CD4-positive, alpha-beta T cell treated with Interferon alpha-2 for 1 hour (primary cell): ENCODE measurements at places on chromosomes 2 and 18.

- DNase-seq = no peak
Observed at GRCh38 chr2:132752421-132753206, 82.6 kb upstream of the LYPD1 start.

DNA sequence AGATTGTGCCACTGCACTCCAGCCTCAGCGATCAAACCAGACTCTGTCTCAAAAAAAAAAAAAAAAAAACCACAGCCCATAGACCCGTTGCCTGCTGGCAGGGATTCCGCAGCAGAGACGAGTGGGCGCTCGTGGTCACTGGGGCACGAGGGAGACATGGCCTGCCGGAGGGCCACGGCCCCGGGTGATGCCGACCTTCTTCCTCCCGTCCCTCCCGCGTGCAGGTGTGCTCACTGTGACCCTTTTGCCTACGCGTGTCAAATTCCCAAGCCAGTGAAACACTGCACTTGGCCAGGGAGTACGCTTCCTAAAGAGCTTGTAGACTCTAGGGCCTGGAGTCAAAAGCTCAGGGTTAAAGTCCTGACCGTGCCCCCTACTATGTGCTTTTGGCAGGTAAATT lies 397.6 kb upstream of the MYT1L start:
- no peak for DNase-seq

- DNase-seq = no peak
Observed at GRCh38 chr2:21820271-21820670, 696.5 kb downstream of the TDRD15 start.

- no peak for DNase-seq
Observed at GRCh38 chr2:157190151-157190550, 67.4 kb upstream of the GALNT5 start.

DNA sequence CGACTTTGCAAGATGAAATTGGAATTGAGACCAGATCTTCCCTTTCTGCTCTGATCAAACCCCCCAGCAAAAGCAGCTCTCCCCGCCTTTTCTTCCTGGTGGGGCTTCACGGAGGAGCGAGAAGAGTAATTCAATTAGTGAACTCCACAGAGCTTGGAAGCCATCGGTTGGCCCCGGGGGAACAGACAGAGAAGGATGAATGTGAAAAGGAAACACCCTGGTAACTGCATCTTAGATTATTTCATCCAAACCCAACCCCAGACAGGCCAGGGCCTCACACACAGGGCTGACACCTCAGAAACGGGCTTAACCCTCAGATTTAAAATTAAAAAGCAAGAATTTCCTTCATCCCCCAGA lies 18.3 kb downstream of the SMAD7 start:
- no peak for DNase-seq
